ENCODE measurements at places on chromosomes 7 and 10.

GRCh38 chr10:63738410-63738809 lies 217.2 kb downstream of the REEP3 start:
- no peaks in the 10 kb centered on the region for H3K36me3 ChIP-seq
- H3K27me3 ChIP-seq = peaks cover 4% of the 10 kb centered on the region
- no peak overlapping the region for H3K4me3 ChIP-seq
- no peak overlapping the region for H3K27ac ChIP-seq

- H3K36me3 ChIP-seq = no peaks in the 10 kb centered on the region
- no peak overlapping the region for H3K4me3 ChIP-seq
- H3K27me3 ChIP-seq = no peaks in the 10 kb centered on the region
These were observed 11.5 kb upstream of the GRM8 start for GRCh38 chr7:127264219-127264618.

- H3K27me3 ChIP-seq = no peaks in the 10 kb centered on the region
- no peaks in the 10 kb centered on the region for H3K36me3 ChIP-seq
- no peak overlapping the region for H3K4me3 ChIP-seq
These were observed 8.5 kb upstream of the C10orf105 start for GRCh38 chr10:71727738-71728737.

DNA sequence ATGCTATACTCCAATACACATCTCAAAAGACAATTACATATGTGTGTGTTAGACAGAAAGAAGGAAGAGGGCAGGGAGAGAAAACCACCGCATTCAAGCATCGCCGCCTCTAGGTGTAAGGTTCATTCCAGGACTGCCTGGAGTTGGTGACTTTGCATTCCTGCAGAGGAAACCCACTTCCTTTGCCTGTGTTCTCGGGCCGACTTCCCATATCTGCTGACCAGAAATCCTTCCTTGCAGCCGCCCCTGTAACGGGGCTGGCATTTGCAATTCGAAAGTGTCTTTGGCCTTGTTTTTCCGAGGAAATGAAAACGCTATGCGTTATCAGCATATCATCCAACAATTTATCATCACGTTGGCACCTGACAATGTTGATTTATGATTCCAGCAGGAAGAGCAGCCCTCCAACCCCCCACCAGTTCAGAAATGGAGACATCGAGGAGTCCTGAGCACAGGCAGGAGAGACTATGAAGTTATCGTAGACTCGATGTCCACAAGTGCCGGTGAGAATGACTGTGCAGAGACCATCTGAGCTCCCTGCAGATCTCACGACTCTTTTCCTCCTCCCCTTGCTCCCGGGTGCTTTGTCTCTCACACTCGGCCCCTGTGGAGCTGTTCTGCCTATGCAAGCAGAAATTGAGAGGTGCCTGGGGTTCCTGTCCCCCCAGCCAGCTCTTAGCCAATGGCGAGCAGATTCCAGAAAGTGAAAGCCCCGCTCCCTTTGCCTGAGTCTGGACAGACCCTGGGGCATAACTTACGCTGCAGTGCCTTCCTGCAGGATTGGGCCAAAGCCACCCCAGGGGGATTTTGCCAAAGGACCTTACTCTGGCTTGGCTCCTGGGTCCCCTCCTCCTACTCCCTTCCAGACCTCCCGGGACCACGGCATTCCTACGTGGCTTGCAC lies 68.9 kb upstream of the FOXK1 start:
- H3K4me1 ChIP-seq = peaks cover 15% of the 10 kb centered on the region
- H3K36me3 ChIP-seq = no peaks in the 10 kb centered on the region
- H3K27me3 ChIP-seq = no peaks in the 10 kb centered on the region
- peak overlapping the region; percentile 42 for H3K27ac ChIP-seq

DNA sequence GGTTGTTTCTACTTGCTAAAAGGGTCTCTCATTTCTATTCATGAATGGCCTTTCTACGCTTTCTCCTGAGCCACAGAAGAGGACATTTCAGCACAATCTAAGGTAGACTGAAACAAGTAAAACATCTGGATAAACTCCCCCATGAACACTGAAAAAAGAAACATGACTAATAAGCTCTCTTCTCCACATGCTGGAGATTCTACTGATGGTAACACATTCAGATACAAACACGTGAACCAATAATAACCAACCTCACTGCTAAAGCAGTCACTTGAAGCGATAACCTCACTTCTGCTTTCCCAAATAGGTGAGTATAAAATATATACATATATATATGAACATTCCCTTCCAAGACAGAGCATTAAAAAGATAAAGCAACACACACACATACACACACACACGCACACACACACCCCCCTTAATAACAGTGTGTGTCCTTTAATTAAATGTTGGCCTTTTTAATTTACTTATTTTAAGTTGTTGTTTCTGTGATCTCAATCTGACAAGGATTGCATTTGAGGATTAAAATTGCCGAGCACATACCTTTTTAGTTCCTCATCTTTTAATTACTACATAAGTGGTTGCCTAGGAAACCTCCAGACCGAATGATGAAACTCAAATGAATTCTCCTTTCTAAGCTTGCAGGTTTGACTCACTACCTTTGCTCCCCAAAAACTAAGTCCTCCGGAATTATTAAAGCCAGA lies 292.4 kb upstream of the KLF14 start:
- no peaks in the 10 kb centered on the region for H3K27me3 ChIP-seq
- H3K4me1 ChIP-seq = no peaks in the 10 kb centered on the region
- no peaks in the 10 kb centered on the region for H3K36me3 ChIP-seq
- no peak overlapping the region for H3K27ac ChIP-seq
- H3K4me3 ChIP-seq = no peak overlapping the region
- DNase-seq = no peak

GRCh38 chr7:116873619-116874018 lies 11.2 kb downstream of the CAPZA2 start:
- H3K4me3 ChIP-seq = no peak overlapping the region
- H3K4me1 ChIP-seq = peaks cover 53% of the 10 kb centered on the region
- H3K27me3 ChIP-seq = no peaks in the 10 kb centered on the region
- no peak overlapping the region for H3K27ac ChIP-seq
- DNase-seq = no peak

- no peak for DNase-seq
- H3K27ac ChIP-seq = no peak overlapping the region
- peaks cover 9% of the 10 kb centered on the region for H3K4me1 ChIP-seq
- H3K27me3 ChIP-seq = no peaks in the 10 kb centered on the region
- no peak overlapping the region for H3K4me3 ChIP-seq
These were observed 12.8 kb downstream of the BNIP3 start for GRCh38 chr10:131968949-131969348.

- peak; percentile 67 for DNase-seq
- H3K36me3 ChIP-seq = no peaks in the 10 kb centered on the region
- H3K4me1 ChIP-seq = no peaks in the 10 kb centered on the region
- peak overlapping the region; percentile 24 for H3K27ac ChIP-seq
- no peak overlapping the region for H3K4me3 ChIP-seq
- no peaks in the 10 kb centered on the region for H3K27me3 ChIP-seq
These were observed 347.2 kb upstream of the KCND2 start for GRCh38 chr7:119925581-119926289.

- no peak for DNase-seq
- no peak overlapping the region for H3K27ac ChIP-seq
- H3K36me3 ChIP-seq = no peaks in the 10 kb centered on the region
- no peaks in the 10 kb centered on the region for H3K4me1 ChIP-seq
- H3K4me3 ChIP-seq = no peak overlapping the region
These were observed 81.6 kb upstream of the ETV1 start for GRCh38 chr7:14071045-14071444.

- H3K27ac ChIP-seq = no peak overlapping the region
- no peaks in the 10 kb centered on the region for H3K36me3 ChIP-seq
- peaks cover 33% of the 10 kb centered on the region for H3K4me1 ChIP-seq
- H3K4me3 ChIP-seq = no peak overlapping the region
These were observed 5.2 kb downstream of the CLIP2 start for GRCh38 chr7:74294191-74294998.

- peaks cover 25% of the 10 kb centered on the region for H3K27me3 ChIP-seq
- no peak overlapping the region for H3K27ac ChIP-seq
- no peaks in the 10 kb centered on the region for H3K36me3 ChIP-seq
- DNase-seq = no peak
- H3K4me1 ChIP-seq = peaks cover 17% of the 10 kb centered on the region
These were observed 30.4 kb downstream of the KLRG2 start for GRCh38 chr7:139452958-139453672.

DNA sequence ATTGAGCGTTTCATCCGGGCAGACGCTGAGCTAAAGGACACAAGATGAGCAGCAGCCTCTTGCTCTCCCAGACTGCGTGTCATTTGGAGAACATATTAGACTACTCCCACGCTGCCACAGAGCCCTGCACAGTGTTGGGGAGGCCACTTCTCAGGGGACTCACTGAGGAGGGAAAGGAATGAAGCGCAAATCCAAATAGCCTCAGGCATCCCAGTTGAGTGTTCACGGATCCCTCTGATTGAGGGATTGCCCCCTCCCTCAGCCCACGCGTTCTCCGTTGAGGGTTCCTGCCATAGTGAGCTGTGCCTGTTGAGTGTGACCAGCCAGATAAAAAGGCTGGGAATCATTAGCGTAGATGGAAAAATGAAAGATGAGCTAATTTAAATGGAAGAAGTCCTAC lies 563.4 kb downstream of the ACTR3B start:
- no peak for DNase-seq
- peaks cover 23% of the 10 kb centered on the region for H3K27me3 ChIP-seq
- no peaks in the 10 kb centered on the region for H3K4me1 ChIP-seq
- H3K36me3 ChIP-seq = no peaks in the 10 kb centered on the region

DNA sequence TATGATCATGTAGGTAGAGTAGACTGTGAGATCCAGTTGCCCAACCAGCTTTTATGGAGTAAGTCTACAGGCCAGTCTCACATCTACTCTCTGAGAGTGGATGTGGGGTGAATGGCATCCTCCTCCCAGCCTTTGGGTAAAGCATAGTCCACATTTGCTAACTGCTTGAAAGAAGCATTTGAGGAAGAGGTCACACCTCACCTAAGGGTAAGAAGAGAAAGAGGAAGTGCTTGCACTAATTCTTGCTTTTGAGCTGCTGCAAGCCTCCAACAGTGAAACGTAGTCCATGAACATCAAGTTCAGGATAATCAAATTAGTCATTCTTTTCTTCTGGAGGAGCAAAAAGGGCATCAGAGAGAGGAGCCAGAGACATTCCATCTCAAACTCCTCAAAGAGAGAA lies 93.9 kb upstream of the AGR3 start:
- H3K27ac ChIP-seq = no peak overlapping the region
- no peak for DNase-seq
- H3K4me3 ChIP-seq = no peak overlapping the region
- H3K4me1 ChIP-seq = no peaks in the 10 kb centered on the region
- H3K36me3 ChIP-seq = no peaks in the 10 kb centered on the region
- H3K27me3 ChIP-seq = no peaks in the 10 kb centered on the region

GRCh38 chr7:31776616-31777015 lies 89.6 kb downstream of the PPP1R17 start:
- no peaks in the 10 kb centered on the region for H3K4me1 ChIP-seq
- DNase-seq = no peak
- no peaks in the 10 kb centered on the region for H3K27me3 ChIP-seq
- H3K36me3 ChIP-seq = no peaks in the 10 kb centered on the region
- H3K4me3 ChIP-seq = no peak overlapping the region
- no peak overlapping the region for H3K27ac ChIP-seq

DNA sequence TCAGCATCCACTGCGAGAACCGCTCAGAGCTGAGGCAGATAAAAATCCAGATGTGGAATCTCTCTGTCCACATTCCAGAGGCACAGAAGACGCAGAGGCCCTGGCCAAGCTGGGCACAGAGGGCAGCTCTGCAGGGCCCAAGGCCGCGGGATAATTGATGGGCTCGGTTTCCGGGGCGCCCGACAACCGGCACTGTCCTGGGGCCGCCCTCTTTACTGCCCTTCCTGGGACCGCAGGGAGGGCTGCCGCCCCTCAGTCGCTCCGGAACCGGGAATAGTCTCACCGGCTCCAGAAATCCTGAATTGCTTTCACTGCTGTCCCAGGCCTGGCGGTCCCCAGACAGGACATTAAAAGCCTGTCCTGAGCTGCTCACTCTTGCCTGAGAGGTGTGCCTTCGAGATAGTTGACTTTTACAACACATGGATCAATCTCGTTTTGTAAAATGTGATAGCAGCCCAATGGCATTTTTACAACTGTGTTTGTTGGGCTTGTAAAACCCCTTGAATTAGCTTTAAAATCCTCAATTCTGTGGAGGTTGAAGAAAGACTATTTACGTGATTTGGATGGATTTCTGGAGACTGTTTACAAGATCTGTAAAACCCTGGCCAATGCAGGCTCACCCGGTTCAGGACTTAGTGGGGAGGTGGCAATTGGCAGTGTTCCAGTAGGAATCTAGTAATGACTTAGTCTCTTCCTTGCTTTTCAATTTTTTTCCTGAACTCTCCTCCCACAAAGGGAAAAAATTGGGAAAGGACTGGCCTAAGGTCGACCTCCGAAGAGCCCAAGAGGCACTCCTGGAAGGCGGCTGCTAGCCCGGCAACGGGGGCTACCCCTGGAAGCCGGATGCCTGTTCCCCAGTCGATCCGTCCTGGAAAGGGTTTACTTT lies 1.4 kb upstream of the HOXA6 start:
- no peak for DNase-seq
- H3K4me3 ChIP-seq = no peak overlapping the region
- peaks cover 55% of the 10 kb centered on the region for H3K27me3 ChIP-seq
- no peak overlapping the region for H3K27ac ChIP-seq

DNA sequence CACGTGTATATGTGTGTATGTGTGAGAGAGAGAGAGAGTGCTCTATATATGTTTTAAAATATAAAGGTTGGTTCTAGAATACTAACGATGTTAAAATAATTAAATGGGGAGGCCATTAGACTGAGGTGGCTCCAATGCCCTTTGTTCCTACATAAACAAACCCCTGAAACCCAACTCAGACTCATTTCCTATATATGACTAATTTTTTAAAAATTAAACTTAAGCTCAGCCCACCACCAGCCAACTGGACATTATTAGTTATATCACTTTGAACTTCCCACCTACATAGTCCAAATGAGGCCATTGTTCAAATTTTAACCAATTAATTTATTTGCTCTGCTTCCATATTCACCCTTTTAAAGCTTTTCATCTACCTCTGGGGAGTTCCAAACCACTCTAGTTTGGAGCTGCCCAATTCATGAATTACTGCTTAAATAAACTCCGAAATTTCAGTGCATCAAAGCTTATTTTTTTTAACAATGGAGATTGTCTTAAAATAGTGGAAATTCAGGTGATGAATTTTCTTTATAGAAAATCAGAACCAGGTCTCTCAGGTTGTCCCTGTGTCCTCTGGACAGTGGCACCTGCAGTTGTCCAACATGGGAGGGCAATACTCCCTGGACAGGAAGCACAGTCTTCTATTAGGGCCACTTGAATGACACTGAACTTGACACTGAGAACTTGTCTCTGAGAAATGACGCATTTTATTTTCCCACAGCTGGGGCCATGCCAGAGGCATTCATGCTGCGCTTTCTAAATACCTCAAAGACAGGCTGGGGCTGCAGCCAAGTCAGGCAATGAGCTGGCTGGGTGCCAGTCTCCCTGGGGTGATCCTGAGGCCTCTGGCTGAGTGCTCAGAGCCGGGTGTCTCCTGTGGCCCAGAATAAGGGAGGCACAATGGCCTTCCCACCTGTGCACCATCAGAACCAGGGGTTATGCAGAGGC lies 109.5 kb upstream of the TMEM72 start:
- no peaks in the 10 kb centered on the region for H3K27me3 ChIP-seq
- no peak overlapping the region for H3K27ac ChIP-seq
- H3K4me1 ChIP-seq = no peaks in the 10 kb centered on the region
- no peaks in the 10 kb centered on the region for H3K36me3 ChIP-seq
- H3K4me3 ChIP-seq = no peak overlapping the region

All from K562 (cell line).